ENCODE measurements at places on chromosomes 13 and 19.

GRCh38 chr13:29597246-29597645, 1.8 kb upstream of the SLC7A1 start:
- no peak for DNase-seq

DNA sequence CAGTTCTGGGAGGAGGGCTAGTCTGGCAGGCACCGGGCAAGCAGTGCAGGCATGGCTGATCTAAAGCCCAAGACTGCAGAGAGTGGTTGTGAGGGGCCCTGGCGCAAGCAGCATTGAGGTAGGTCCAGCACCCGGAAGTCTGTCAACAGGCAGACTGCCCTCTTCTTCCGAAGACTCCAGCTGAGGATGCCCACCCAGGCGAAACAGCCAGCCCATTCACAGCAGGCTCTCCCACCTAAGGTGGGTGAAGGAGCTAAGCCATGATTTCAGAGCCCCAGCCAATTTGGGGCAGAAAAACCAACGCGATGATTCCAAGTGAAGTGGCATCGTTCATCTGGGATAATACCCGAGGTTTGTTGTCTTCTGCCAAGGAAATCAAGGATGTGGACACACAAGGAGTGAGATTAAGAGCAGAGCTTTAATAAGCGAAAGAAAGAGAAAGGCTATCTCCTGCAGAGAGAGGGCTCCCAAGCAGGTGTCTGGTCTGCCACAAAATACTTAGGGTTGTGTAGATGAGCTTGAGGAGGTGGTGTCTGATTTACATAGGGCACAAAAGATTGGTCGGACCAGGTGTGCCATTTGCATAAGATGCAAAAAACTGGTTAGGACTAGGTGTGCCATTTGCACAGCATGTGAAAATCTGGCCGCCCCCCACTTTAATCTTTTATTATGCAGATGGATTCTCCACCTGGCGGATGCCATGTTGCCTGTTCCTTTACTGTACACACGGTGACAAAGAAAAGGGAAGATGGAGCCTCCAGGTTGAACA, 22.6 kb downstream of the FAM124A start:
- DNase-seq, result no peak

DNA sequence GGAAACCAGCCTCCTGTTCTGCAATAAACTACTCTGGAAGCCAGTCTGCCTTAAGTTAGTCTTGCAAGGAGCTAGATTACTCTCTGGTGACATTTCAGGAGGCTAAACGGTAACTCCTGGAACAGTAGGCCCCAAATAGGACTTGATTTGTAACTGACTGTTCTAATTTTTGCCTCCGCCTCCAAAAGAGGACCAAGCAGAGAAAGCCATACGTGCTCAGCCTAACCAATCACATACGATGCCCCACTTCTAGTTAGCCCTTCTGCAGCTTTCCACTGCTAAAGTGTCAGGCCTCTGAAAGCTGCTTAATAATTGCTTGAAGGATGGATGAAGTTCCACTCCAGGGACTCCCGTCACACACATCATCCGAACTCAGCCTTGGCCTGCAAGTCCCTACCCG, 744 bp downstream of the ZNF805 start:
- no peak for DNase-seq

GRCh38 chr13:97653443-97654140, 219.6 kb downstream of the RAP2A start:
- no peak for DNase-seq

DNA sequence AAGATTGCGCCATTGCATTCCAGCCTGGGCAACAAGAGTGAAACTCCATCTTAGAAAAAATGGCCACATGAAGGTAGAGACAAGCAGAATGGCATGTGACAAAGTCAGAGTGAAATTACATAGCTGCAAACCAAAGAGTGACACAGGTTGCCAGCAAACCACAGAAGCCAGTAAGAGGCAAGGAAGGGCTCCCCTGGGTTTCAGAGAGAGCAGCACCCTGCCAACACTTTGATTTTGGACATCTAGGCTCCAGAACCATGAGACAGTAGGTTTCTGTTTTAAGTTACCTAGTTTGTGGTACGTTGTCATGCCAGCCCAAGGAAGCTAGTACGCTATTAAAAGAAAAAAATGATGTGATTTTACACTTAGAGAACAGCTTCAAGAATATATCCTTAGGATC, 1.9 kb downstream of the NLRP4 start:
- DNase-seq, result no peak

DNA sequence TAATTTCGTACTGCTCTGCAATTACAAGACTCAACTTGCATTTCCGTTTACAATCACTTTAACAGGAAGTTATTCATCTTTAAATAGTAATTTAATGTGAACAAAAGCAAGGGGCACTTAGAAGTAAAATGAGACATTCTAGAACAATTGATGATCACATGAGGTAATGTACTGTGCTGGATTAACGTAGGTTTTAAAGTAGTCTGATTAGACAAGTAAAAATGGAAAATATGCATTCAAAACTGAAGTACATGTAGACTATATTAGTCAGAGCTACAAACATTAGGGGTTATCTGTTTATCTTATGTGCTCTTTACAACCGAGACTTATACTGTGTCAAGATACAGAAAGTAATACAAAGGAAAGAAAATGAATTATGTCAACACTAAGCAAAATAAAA, 1528.0 kb downstream of the SLITRK5 start:
- DNase-seq, result no peak

DNA sequence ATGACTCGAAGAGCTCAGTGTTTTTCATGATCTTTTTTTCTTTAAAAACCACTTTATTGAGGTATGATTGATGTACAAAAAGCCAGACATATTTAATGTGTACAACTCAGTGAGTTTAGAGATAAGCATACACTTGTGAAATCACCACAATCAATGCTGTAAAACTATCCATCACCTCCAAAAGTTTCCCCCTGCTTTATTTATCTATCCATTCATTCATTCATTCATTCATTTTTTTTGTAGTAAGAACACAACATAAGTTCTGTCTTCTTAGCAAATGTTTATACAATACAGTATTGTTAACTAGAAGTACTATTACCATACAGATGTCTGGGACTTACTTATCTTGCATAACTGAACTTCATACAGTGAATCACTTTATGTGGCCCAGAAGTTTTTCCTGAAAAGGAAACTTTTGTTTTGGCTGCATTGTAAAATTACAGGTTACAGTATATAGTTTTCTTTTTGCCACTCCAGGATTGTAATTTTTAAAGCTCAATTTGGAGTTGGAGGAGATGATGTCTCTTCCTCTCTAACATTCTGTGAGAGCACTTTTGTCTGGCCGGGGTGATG, 6.7 kb downstream of the RAP2A start:
- DNase-seq, result no peak

GRCh38 chr13:73060251-73061160, 1.7 kb downstream of the KLF5 start:
- DNase-seq, result no peak

- no peak for DNase-seq
Observed at GRCh38 chr19:6735181-6735911, 2.0 kb downstream of the GPR108 start.

- no peak for DNase-seq
Observed at GRCh38 chr13:51000571-51001260, 91.1 kb downstream of the RNASEH2B start.

- DNase-seq, result no peak
Observed at GRCh38 chr19:32232449-32232848, 113.0 kb upstream of the ZNF507 start.

- DNase-seq, result peak; percentile 15
Observed at GRCh38 chr13:33610438-33611120, 207.4 kb upstream of the RFC3 start.

GRCh38 chr13:27004866-27005265, 166.7 kb downstream of the USP12 start:
- DNase-seq, result no peak

GRCh38 chr13:78035500-78035899, 116.9 kb upstream of the EDNRB start:
- no peak for DNase-seq

GRCh38 chr13:58946274-58946673, 1217.5 kb downstream of the DIAPH3 start:
- DNase-seq, result no peak

DNA sequence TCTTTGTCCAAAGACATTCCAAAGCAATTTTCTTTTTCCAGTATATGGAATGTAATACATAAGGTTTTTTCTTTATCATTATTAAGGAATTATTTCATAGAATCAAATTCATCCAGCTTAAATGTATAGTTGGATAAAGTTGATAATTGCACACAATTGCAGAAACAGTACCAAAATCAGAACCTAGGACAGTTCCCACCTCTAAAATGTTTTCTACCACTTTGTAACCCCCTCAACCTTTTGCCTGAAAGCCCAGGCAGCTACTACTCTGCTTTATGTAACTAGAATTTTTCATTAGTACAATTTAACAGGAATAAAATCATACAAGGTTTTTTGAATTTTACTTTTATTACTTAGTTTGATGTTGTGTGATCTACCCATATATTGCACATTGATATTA, 98.0 kb downstream of the PRR20E start:
- DNase-seq, result no peak

DNA sequence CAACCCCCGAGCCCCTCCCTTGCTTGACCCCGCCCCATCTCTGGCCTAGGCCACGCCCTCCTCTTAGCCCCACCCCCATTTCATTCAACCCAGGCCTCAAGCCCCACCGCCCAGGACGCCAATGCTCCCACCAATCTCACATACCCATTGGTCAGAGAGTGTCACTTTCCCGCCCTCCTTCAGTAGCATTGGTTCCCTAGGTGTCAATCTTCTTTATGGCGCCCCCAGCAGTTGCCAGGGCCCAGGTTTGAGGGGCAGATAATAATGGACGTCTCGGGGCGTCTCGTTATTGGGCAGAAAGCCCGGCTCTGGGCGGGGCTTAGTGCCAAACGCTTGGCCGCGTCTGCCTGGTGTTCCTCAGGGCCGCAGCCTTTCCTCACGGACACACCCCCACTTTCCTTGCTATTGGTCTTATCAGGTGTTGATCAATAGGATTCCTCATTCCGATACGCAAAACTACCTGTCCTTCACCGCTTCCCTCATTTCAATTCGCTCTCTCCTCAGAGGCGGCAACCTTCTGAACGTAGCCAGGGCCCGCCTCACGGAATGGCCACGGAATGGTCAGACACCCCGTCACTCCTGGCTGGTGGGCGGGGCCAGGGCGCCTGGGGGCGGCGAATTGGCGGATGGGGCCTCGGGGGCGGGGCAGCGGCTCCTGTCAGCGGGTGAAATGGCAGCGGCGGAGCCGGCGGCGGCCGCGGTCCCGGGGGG, at the start of gene EVI5L:
EVI5L (plus strand) TSS at position 658 of the 711 bp plus-strand sequence. CDS start 16,325 bp downstream, outside the sequence.
- peak; percentile 100 for DNase-seq

Data from activated T-cell treated with anti-CD3 and anti-CD28 coated beads for 4 hours (primary cell).